ENCODE measurements at places on chromosomes 7 and 10.

GRCh38 chr7:44062903-44063295, 2.5 kb downstream of the PGAM2 start:
- DNase-seq: no peak

GRCh38 chr7:133354546-133355324, 101.9 kb downstream of the EXOC4 start:
- DNase-seq: no peak

DNA sequence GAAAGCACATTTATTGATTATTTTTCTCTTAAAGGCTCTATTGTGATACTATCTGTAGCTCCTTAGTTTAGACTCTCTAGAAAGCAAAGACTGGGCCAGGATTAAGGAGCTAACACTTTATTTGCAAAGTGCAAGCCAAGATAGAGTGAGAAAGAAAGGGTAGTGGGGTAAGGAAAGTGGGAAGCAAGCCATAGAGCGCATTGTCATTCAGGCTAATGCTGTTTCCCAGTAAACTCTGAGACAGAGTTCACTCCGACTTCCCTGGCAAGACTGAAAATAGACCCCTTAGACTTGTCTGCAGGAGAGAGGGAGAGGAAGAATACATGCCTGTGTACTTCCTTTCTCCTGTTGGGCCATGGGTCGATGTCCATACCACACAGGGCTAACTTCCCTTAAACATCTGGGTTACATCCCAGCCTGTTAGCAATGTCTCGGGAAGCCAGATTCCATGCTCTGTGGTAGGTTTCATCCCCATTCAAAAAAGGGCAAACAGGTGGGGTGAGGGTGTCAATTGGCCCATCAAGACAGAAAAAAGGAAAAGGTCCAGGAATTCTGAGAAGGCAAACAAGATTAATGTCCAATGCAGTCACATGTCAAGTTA, 875.8 kb upstream of the CELF2 start:
- no peak for DNase-seq

- no peak for DNase-seq
Observed at GRCh38 chr7:23981314-23981713, 271.3 kb downstream of the STK31 start.

GRCh38 chr7:98133181-98133580, 26.5 kb downstream of the LMTK2 start:
- no peak for DNase-seq

GRCh38 chr7:111605246-111605645, 43.0 kb upstream of the IMMP2L start:
- DNase-seq: no peak

DNA sequence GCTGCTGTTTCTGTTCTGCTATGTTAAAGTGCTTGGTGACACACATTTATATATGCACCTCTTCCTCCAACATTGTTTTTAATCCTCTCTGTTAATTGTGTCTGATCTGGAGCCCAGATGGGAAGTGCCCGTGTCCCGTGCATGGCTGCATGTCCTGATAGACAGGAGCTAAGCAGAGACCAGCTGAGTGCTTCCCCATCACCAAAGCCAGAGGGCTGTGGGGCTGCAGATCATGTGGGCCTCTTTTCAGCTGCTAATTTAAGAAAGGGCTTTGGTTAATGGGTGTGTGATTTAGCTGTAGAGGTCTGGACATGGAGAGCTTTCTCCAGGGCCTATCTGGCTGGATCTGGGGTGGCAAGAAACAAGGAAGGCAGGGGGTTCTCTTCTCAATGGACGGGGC, 96.5 kb upstream of the NPS start:
- no peak for DNase-seq

DNA sequence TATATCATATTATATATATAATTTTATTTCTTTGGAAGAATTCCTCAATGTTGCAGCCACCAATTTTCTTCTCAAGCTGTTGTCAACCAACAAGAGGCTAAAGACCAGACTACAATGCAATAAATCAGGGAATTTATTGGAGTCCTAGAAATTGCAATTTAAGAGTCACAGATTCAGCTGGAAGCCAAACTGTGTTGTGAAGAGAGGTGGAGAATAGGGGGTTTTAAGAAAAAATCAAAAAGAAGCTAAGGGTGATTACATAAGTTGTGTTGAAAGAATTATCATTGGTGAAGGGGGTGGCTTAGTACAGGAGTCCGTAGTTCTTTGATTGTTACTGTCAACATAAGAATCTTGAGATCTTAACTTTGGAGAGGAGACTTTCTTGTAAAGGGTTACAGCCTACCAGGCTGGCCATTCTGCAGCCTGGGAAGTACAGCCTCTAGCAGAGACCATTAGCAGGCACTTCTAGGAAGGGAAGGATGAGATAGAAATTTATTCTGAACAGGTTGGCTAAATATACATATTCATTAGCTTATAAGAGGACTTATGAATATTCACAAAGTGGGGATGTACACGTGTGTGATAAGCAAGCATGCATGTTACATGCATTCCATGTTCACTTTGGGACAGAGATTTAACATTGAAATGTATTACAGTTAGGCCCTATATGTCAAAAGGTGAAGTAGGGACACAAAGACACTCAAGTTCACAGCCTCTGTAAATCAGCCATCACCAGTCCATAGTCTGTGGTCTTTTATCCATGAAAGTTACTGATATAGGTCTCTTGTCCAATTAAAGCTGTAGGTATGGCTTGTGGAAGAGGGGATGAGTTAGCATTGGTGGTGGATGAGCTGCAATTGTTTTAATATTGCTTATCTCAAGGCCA, 8.3 kb upstream of the TMEM168 start:
- no peak for DNase-seq

GRCh38 chr10:132897516-132898381, 44.6 kb downstream of the CFAP46 start:
- no peak for DNase-seq

DNA sequence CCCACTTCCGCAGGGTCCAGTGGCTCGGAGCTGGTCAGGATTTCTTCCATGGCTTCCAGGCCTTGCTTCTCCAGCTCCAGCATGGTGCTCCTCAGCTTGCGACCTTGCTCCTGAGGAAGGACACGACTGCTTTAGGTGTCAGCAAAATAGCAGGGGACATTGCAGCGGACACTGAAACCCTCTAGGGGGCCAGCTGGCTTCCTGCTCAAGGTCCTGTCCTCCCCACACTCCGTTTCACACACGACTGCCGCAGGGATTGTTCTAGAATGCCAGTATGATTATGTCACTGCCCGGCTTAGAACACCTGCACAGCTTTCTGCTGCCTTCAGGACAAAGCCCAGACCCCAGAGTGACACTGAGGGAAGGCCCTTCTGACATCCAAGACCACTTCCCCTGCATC, 65.6 kb downstream of the SCRN1 start:
- DNase-seq: no peak

DNA sequence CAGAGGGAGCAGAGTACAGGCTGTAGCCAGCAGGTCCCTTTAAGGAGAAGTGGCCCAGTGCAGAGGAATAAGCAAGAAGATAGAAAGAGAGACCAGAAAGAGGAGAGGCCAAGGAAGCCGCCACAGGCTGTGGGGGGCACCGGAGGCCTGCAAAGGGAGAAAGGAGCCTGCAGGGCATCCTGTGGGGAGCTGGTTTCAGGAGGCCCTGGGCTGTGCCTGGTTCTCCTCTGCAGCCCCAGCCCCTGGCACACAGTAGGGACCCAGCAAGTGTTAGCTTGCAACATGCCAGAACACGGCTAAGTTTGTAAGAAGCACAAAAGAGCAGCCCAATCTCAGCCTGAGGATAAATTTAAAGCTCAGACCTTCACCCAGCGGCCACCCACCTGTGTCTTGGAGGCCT, 12.3 kb upstream of the C10orf71 start:
- DNase-seq: no peak

DNA sequence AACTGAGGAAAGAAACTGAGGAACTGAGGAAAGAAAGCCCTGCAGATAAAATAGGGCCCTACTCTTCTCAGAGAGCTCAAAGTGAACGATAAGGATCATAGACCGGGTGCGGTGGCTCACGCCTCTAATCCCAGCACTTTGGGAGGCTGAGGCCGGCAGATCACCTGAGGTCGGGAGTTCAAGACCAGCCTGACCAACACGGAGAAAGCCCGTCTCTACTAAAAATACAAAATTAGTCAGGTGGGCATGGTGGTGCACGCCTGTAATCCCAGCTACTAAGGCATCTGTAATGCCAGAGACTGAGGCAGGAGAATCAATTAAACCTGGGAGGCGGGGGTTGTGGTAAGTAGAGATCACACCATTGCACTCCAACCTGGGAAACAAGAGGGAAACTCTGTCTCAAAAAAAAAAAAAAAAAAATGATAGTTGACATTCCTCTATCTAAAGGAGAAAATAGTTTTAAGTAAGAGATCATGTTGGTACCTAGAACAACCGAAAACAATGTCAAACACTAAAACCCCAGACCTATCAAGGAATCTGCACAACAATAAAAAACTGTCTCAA, 2.5 kb downstream of the MKRN1 start:
- no peak for DNase-seq

DNA sequence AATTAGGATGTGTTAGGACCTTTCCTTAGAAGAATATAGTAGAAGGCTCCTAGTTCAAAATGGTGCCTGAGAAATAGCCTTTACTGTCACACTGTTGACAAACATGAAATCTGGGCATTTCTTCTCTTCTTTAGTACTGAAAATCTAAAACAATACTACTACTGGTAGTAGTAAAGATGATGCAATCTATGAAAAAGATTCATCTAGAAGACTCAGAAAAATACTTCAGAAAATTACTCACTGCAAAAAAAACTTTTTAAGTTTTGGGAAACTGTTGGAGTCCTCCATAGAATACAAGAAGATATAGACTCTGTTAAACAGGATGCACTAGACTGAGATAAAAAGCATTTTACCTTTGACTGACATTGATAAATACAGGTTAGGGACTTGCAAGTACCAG, 67.1 kb downstream of the NRF1 start:
- DNase-seq: no peak

GRCh38 chr7:123581162-123581459, 20.5 kb upstream of the ASB15 start:
- DNase-seq: no peak

DNA sequence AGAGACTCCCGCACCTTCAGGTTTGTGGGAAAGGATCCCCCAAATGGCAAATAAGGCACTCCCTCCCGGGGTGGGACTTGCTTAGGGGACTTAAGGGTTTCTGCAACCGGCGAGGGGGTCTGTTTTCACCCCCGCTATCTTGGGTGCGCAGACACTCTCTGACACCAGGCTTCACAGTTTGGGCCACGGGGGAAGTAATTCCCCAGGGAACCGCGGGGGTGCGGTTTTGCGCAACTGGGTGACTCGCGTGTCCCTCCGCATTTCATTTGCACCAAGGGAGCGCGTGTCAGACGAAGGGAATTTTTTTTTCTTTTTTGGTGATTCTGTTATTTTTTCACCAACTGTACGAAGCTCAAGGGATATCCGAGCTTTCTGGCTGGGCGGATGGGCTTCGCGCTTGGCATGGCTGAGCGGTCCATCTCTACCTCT, 1.7 kb downstream of the GRM8 start:
- no peak for DNase-seq

GRCh38 chr7:42770114-42770513, 141.8 kb downstream of the C7orf25 start:
- DNase-seq: no peak

GRCh38 chr7:6274743-6275142, 2.3 kb upstream of the CYTH3 start:
- no peak for DNase-seq

DNA sequence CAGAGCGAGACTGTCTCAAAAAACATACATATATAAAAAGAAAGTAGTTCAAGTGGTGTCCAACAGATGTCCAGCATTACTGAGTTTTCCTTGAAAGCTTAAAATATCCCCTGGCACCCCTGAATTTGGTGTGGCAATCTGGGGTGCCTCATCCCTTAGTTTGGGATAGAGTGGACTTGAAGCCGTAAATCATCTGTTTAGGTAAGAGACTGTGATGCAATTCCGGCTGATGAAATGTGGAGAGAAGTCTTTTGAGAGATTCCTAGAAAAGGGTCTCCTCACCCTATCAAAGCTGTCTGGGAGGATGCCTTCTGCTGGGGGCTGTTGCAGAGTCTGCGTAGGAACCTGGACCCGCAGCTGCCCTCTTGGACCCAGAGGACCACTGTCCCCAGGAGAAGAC, 408.0 kb downstream of the RPS24 start:
- DNase-seq: no peak

GRCh38 chr10:71351628-71352319, 32.7 kb downstream of the SLC29A3 start:
- no peak for DNase-seq

DNA sequence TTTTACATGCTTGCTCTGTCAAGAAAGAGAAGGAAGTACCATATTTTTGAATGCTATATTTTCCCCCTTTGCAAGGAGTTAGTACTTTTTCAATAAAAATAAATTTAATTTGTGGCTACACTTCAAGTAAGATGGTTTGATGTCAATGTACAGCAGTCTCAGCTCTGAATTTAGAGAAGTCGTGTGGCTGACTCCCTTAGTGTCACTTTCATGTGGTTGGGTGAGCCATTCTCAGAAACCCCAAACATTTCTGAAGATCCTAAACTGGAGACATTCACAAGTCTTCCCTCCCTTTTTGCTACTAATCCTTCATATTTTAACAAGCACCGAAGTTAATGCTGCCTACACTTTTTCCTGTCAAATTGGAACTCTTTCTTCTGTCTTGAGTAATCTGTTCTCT, 244.4 kb downstream of the DYNC1I1 start:
- no peak for DNase-seq
